Testis (tissue), 5 donors: ENCODE measurements at places on chromosomes 16 and 17. TPM values are rescaled to one million over a fixed set of nuclear protein-coding genes. Genes with fewer than 3 reads are reported as not detected.

- no peaks in the 10 kb centered on the region for H3K27me3 ChIP-seq
- H3K4me1 ChIP-seq: peaks cover 15% of the 10 kb centered on the region
- no peaks in the 10 kb centered on the region for H3K36me3 ChIP-seq
- DNase-seq: no peak
Measured at GRCh38 chr16:84239141-84239769, 557 bp downstream of the KCNG4 start.

DNA sequence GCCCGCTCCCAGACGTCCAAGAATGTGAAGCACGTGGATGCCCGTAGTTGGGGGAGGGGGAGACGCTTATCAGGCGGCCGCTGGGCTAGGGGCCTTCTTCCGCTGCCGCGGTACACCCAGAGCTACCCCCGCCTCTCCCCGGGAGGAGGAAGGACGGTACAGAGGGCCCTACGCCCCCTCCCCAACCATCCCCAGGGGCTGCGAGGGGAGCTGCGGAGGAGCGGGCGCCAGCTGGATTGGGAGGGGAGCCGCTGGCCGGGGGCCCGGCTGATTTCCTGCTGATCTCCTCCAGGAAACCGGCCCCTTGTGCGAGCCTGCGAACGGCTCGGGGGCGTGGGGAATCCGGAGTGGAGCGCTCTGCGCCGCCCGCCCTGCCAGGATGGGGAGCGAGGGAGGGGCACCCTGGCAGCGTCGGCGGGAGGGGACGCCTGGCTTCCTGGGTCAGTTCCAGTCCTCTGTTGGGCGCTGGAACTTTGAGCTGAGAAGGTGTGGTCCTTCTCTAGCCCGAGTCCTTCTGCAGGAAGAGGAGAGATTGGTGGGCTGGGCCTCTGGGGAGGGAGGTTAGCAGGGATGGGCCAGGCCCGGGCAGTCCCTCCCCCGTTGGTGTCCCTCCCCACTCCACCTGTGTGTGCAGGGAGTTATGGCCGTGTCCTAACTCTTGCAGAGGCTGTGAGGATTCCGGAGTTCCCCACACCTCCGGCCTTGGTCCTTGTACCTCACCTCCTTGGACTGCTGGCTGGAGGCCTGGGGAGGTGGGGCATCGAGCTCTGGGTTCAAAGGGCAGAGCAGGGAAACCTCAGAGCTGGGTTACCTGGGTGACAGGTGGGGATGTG lies 19.2 kb downstream of the GJD3 start:
- H3K4me1 ChIP-seq: peaks cover 77% of the 10 kb centered on the region
- no peaks in the 10 kb centered on the region for H3K36me3 ChIP-seq
- H3K27me3 ChIP-seq: no peaks in the 10 kb centered on the region
- H3K4me3 ChIP-seq: peak overlapping the region; percentile 74

DNA sequence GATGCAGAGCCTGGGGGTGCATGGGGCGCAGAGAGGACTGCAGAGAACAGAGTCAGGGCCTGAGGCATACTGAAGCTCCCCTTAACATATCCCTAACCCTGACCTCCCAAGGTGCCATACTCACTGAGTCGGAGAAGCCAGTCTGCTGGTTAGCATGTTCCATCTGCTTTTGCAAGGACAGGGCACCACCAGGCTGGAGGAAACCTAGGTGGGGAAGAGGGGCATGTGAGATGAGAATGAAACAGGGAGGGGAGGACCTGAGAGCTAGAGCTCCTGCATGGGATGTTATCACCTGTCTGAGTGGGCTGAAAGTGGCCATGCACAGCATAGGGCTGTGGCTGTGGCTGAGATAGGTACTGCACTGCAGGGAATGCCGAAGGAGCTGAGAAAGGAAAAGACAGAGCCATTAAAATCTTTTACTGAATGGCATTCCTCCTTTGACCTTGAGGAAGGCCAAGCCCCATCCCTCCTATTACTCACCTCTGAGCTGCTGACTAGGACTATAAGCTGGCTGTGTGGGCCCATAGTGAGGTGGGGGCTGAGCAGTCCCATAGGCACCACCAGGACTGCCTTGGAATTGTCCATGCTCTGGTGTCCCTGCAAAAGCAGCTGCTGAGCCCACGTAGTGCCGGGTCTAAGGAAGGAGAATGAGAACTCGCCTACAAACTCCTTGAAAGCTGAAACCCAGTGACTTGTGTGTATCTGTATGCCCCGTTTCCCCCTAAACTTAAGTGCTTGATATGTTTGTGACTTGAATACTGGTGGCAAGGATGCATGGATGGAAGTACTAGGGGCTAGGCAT lies 1.9 kb downstream of the GPS2 start:
- no peak for DNase-seq
- H3K4me1 ChIP-seq: peaks cover 11% of the 10 kb centered on the region
- no peaks in the 10 kb centered on the region for H3K36me3 ChIP-seq
- no peak overlapping the region for H3K4me3 ChIP-seq

Gene TNK1
- polyA plus RNA-seq: 4.0 TPM
